RCC 7860 (cell line): ENCODE measurements at places on chromosomes 5 and 9.

DNA sequence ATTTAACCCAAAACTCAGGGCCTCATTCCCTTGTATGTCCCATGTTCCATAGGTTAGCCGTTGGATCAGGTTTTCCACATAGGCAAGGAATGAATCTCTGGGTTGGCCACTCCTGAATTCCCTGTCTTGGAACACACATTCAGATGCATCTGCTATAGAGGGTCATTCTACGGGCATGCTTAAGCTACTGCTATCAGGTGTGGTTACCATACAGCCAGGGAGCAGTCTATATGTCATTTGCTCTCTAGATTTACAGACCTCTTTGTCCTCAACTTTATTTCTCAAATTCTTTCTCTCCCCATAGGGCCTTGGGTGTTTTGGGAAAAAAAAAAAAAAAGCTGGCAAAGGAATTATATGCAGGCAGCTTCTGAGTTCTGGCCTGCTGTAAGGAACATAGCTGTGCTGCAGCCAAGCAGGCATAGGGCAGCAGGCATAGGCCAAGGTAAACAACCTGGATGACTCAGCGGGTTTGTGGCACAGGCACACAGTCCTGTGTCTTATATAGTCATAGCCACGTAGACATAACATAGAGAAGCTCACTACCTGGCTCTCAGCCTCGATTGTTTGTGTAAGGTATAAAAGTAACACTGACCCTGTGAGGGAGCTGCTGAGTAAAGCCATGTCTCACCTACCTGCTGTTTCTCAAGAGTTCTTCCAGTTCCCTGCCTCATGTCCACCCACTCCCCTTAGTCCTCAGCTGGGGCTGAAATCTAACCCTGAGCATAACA, 141.5 kb downstream of the OSTF1 start:
- no peak for DNase-seq

DNA sequence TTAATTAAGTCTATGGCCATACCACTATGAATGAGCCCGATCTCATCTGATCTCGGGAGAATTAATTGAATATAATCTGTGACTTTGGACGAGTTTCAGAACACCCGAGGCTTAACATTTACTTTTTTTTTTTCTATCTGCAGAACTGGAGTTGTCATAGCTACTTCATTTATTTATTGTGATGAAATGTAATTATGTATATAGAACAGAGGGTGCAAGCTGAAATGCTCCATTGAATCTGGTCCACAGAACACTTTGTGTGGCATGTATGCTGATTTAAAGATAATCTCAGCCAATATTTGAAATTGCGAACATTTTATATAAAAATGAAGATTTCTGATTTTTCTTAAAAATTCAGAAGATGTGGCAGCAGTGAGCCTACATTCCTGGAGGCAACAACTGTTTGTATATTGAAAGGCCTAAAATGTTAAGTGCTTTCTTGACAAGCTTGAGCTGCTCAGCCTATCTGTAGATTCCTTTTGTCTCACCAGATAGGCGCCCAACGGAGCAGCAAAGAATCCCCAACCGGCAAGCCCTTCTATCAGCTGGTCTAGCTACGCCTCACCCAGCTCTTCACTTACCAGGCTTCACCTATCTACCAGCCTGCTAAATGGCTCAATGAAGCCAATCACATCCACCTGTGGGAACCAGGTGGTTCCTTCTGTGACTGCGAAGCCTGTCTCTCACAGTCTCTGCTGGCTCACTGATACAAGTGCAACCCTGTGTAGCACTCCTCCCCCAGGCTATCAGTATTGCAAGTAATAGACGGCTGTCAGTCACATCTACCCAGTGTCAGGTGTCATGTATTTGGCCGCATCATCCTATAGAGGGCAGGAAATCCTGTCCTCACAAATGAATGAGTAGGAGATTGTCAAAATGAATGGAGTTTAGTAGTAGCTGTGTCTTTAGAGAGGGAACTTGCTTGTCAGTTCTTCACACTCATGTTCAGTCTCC, 170.6 kb upstream of the MRPS30 start:
- no peak for DNase-seq

DNA sequence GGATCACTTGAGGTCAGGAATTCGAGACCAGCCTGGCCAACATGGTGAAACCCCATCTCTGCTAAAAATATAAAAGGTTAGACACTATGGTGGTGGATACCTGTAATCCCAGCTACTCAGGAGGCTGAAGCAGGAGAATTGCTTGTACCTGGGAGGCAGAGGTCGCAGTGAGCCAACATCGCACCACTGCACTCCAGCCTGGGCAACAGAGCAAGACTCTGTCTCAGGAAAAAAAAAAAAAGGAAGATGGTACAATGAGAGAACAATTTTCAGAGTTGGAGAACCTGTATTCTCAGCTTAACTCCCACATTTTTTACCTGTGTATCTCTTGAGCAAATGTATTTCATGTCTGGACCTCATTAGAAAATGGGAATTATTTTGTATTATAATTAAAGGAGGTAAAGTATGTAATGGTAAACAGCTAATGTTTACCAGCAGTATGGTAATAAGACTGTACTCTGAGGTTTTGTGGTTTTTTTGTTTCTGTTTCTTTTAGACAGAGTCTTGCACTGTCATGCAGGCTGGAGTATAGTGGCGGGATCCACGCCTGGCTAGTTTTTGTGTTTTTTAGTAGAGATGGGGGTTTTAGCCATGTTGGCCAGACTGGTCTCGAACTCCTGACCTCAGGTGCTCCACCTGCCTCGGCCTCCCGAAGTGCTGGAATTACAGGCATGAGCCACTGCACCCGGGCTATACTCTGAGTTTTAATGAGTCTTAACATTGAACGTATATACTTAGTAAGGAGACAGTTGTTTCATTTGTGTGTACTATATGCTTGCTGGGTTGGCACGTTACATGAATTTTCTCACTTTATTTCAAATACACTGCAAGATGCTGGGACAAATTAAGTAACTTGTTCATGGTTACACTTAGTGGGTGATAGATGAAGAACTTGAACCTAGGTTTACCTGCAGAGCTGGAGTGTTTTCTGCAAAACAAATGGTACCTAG, 16.2 kb downstream of the UHRF2 start:
- no peak for DNase-seq

- DNase-seq = no peak
Observed at GRCh38 chr5:41722359-41722950, 147.8 kb downstream of the OXCT1 start.

DNA sequence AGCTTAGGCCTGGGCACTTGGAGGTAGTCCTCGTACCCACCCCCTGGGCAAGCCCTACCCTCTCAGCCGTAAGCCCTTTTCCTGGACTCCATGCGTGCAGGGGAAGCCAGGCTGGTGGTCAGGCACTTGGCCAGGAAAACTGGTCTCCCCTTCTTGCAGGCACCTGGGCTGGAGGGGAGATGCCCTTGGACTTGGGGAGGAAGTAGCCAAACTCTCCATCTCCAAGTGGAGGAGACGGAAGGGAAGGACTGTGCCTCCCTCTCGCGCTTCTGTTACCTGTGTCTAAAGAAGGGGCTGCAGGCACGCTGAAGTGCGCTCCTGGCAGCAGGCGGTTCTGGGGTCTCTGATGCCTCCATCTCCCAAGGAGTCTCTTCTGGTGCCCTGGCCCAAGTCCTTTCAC, 283.9 kb downstream of the PBX3 start:
- no peak for DNase-seq

DNA sequence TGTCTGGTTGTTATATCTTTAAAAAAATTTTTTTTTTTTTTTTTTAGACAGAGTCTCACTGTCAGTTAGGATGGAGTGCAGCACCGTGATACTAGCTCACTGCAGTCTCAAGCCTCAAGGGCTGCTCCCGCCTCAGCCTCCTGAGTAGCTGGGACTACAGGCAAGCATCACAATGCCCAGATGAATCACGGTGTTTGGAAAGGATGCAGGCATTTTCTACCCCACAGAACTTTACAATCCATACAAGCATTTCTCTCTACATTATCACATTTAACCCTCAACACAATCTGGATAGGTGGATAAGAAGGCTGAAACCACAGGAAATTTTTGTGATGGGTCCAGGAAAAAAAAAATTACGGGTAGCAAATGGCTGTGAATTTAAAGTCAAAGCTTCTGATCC, 5.8 kb upstream of the PCA3 start:
- no peak for DNase-seq

DNA sequence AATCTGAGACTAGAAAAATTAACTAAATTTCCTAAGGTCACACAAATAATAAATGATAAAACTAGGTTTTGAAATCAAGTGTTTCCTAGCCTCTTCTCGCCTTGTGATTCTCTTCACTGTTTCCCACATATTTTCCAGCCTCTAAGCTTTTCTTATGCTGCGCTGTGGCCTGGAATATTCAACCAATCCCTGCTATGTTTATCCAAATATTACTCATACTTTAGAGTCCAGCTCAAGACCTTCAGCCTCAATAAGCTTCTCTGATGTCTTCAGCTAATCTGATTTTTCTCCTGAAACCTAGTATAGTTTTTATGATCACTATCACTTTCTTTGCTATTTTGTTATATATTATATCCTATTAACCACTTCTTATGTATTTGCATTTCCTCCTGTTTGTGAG, 303.1 kb upstream of the CDH6 start:
- no peak for DNase-seq

GRCh38 chr5:8598356-8598755, 729.4 kb downstream of the MTRR start:
- no peak for DNase-seq

GRCh38 chr9:19936598-19936997, 147.8 kb upstream of the SLC24A2 start:
- DNase-seq = no peak

DNA sequence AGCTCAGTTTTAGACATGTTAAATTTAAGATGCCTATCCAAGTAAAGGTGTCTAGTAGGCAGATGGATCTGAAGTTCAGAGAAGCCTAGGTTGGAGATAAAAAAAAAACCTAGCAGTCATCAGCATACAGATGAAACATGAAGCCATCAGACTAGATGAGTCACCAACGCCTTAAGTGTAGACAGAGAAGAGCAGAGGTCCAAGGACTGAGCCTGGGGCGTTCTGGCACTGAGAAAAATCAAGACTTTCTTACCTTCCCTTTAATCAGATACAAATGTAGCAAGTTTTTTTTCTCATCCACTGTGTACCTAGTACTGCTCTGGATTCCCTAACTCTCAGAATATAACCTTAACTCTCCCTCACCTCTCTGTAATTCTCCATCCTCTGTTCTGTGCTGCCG, 97.3 kb downstream of the SIL1 start:
- DNase-seq = no peak

- DNase-seq = no peak
Observed at GRCh38 chr5:92561411-92561959, 1019.5 kb downstream of the NR2F1-AS1 start.

DNA sequence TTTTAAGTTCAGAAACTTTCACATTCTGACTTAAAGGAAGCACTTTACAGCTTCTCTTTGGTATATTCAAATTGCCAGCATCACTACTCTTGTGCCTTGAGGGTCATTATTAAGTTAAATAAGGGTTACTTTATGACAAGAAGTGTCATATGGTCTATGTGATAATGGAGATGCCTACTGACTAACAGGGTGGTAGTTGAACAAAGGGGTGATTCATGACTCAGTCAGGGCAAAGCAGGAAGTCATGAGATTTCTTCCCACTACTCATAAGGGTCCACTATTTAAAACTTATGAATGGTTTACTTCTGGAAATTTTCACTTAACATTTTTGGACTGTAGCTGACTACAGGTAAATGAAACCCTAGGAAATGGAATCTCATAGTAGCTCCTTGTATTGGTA, 938.3 kb upstream of the PTPRD start:
- DNase-seq = no peak

- DNase-seq = no peak
Observed at GRCh38 chr5:65247594-65247993, 234.1 kb downstream of the ADAMTS6 start.

GRCh38 chr5:81486711-81487110, 92.8 kb upstream of the ACOT12 start:
- DNase-seq = no peak

GRCh38 chr9:131144201-131144600, 18.8 kb downstream of the NUP214 start:
- DNase-seq = no peak

DNA sequence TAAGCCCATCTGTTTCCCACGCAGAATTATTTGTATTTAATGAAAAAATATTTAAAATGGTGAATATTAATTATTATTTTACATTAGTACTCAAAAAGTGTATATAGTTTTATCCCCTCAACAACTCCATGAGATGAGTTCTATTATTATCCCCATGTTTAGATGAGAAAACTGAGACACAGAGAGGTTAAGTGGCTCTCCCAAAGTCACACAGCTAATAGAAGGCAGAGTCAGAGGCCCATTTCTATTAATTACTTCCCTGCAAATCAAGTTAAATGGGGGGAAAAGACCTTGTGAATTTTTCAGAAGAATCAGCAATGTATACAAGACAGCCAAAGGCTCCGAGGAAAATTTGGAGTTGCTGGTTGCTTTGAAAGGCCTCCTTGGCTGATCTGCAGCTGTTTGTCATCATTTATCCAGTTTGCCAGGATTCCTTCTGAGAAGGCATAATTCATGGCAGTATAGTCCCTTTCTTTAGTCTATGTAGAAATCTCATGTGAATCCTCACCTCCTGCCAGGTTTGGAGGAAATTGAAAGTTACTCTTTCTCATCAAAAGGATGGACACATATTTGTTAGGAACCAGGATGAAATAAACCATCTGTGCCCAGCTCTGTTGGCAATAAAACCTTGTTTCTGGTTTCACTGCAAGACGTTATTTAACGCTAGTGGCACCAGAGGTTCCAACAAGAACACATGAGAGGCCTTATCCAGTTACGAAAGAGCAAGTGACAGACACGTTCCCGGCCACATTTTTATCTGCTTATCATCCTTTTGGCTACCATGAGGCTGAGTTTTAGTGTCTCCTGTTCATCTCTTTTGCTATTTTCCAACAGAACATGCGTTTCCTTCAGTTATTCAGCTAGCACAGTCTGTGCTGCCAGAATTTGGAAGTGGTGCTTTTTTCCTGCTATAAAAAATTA, 621 bp downstream of the FYB1 start:
- no peak for DNase-seq

- DNase-seq = no peak
Observed at GRCh38 chr9:108704156-108704852, 151.5 kb downstream of the ACTL7B start.

- DNase-seq = no peak
Observed at GRCh38 chr5:114316167-114316566, 45.7 kb upstream of the KCNN2 start.

GRCh38 chr9:32577316-32577715, 4.4 kb upstream of the NDUFB6 start:
- DNase-seq = no peak
